Colonic mucosa (tissue), 4 donors: ENCODE measurements at places on chromosomes 5 and 9. TPM values are rescaled to one million over a fixed set of nuclear protein-coding genes. Genes with fewer than 3 reads are reported as not detected.

DNA sequence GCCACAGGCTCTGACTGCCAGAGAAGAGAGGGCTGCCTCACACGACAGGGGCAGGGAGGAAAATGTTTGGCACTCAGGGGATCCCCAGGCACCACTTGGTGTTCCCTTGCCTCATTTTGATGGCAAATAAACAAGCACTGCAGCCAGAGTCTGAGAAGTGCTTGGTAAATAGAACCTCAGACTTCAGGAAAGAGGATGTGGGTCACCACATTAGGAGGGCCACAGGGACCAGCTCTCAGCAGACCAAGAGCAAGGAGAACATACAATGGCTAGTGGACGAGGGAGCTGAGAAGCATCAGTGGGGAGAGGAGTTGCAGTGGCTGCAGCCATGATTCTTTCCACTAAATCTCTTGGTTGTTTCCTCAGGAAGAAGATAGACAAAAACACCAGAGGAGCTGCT lies 413.9 kb downstream of the GADD45G start:
- no peaks in the 10 kb centered on the region for H3K4me1 ChIP-seq
- no peak overlapping the region for H3K27ac ChIP-seq
- no peak overlapping the region for H3K4me3 ChIP-seq
- no peaks in the 10 kb centered on the region for H3K27me3 ChIP-seq

DNA sequence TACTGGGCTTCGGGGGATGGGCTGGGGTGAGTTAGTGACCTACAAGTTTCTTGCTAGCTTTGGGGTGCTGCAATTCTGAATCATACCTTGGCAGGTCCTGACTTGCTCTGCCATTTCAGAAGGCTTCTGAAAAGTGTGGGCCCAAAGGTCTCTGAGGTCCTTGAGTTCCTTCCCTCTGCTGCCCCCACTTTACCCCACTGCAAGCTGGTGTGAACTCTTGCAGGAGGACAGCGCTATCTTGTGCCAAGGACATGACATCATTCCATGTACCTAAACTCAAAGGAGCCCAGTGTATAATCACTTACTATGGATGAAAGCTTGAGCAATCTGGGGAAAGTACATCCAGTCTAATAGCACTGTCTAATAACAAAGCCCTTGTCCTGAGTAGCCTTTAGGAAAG lies 157.4 kb downstream of the RMI1 start:
- H3K4me3 ChIP-seq = no peak overlapping the region
- DNase-seq = no peak
- no peaks in the 10 kb centered on the region for H3K4me1 ChIP-seq
- H3K27ac ChIP-seq = no peak overlapping the region
- H3K27me3 ChIP-seq = no peaks in the 10 kb centered on the region
- no peaks in the 10 kb centered on the region for H3K36me3 ChIP-seq

DNA sequence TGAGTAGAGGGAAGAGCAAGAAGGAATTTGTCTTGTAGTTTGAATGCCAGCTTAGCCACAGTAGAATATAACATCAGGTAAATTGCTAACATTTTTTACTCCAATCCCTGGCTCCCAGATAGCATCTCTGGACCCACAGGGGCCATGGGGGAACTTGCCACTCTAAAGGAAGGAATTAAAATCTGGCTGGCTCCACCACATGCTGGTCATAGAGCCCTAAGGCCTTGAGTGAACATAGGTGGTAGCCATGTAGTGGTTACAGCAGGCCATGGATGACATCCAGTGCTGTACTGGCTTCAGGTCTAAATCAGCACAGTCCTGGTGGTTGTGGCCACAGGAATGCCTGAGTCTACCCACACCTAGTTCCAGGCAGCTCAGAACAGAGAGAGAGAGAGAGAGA lies 109.9 kb upstream of the RGMB start:
- no peaks in the 10 kb centered on the region for H3K4me1 ChIP-seq
- no peak overlapping the region for H3K4me3 ChIP-seq
- H3K36me3 ChIP-seq = no peaks in the 10 kb centered on the region
- H3K27ac ChIP-seq = no peak overlapping the region
- no peak for DNase-seq
- H3K27me3 ChIP-seq = no peaks in the 10 kb centered on the region

GRCh38 chr5:33491941-33492340 lies 51.2 kb downstream of the TARS1 start:
- no peaks in the 10 kb centered on the region for H3K27me3 ChIP-seq
- H3K27ac ChIP-seq = no peak overlapping the region
- no peaks in the 10 kb centered on the region for H3K36me3 ChIP-seq
- no peak overlapping the region for H3K4me3 ChIP-seq
- no peak for DNase-seq
- H3K4me1 ChIP-seq = no peaks in the 10 kb centered on the region

DNA sequence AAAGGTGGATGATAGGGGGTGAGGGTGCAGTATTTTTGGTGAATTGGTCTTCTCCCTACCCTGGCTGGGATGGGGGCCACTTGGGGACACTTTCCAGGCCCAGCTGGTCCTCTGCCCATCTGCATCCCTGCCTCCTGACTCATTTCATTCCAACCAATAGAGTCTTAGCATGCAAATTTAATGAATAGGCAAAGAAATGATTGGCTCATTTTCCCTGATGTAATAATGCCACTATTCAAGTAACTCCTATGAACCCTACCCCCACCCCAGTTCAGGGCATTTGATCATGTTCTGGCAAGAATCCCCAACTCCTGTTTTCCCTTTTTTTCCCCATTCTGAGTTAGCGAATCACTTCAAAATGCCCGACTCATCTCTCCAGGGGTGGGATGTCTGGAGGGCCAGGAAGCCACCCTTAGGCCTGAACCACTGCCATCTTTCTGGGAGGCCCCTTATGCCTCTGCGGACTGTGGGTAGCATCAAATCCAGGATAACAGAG lies 56.7 kb downstream of the PCDH1 start:
- H3K27ac ChIP-seq = no peak overlapping the region
- no peaks in the 10 kb centered on the region for H3K36me3 ChIP-seq
- no peaks in the 10 kb centered on the region for H3K4me1 ChIP-seq

DNA sequence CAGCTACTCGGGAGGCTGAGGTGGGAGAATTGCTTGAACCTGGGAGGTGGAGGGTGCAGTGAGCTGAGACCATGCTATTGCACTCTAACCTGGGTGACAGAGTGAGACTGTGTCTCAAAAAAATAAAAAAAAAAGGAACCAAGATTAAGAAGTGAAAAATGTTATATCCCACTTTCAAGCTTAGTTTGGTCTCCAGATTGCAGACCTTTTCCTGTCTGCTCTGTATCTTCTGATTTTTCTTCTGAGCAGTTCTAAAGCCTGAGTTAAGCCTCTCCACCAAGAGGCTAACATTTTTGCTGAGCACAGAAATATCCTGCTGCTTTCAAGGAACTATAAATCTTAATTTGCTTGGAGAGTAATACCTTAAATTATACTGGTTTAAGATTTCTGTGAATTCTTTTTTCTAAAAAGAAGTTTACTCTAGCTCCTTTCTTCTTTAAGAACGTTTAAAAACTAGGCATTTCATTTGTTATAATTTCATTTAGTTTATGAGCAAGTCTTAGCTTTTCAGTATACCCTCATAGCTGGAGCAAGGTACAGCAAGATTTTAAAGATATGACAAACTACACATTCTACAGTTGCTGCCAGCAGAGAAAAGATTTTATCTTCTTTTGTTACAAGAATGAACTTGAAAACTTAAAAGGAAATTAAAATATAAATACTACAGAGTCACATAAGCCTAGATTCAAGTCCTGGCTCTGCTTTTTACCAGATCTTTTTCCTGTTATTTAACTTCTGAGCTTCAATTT lies 55.0 kb downstream of the GARNL3 start:
- no peak overlapping the region for H3K27ac ChIP-seq
- no peaks in the 10 kb centered on the region for H3K4me1 ChIP-seq
- H3K27me3 ChIP-seq = no peaks in the 10 kb centered on the region
- no peak for DNase-seq

GRCh38 chr5:43569236-43569746 lies 12.4 kb upstream of the PAIP1 start:
- no peak overlapping the region for H3K4me3 ChIP-seq
- H3K27ac ChIP-seq = no peak overlapping the region
- no peaks in the 10 kb centered on the region for H3K4me1 ChIP-seq

GRCh38 chr9:89496645-89497256 lies 1.2 kb downstream of the SEMA4D start:
- no peaks in the 10 kb centered on the region for H3K27me3 ChIP-seq
- peak overlapping the region; percentile 70 for H3K4me3 ChIP-seq
- DNase-seq = no peak
- H3K27ac ChIP-seq = peak overlapping the region; percentile 60
- no peaks in the 10 kb centered on the region for H3K36me3 ChIP-seq
- H3K4me1 ChIP-seq = no peaks in the 10 kb centered on the region

- H3K4me3 ChIP-seq = no peak overlapping the region
- H3K27ac ChIP-seq = no peak overlapping the region
- DNase-seq = no peak
- H3K36me3 ChIP-seq = no peaks in the 10 kb centered on the region
- H3K27me3 ChIP-seq = no peaks in the 10 kb centered on the region
- H3K4me1 ChIP-seq = no peaks in the 10 kb centered on the region
Measured at GRCh38 chr5:139954462-139954861, 88.6 kb downstream of the NRG2 start.

DNA sequence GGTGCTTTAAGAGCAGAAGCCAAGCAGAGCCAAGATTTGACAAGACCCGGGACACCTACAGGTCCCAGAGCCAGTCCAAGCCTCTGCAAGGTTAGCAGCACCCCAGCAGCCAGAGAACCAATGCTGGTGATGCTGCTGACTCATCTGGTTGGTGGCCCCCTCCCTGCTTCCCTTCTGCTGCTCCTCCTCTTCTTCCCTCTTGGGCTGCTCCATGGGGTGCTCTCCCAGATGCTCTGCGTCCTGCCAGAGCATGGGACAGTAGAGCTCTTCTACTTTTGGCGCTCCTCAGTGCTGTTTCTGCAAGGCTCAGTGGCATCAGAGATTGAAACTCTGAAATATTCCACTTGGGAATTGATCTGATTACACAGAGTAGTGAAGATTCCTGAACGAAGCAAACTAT lies 76.1 kb upstream of the SAP30L start:
- no peak for DNase-seq
- no peaks in the 10 kb centered on the region for H3K4me1 ChIP-seq
- no peak overlapping the region for H3K27ac ChIP-seq
- H3K4me3 ChIP-seq = no peak overlapping the region
- H3K27me3 ChIP-seq = no peaks in the 10 kb centered on the region
- H3K36me3 ChIP-seq = no peaks in the 10 kb centered on the region

DNA sequence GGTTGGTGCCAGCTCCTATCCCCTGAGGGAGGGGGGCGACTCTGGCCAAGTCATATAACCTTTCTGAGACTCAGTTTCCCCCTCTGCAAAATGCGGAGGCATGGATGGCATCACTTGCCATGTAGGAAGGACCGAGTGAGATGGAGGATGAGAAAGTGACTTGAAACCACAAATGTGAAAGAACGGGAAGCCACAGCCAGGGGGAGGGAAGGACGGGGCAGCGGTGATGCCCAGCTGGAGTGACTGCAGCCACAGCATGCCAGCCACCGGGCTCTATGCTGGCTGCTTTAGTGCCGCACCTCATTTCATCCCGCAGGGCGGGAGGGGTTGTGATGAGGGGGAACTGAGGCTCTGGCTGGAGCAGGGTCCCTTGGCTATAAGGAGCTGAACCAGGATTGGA lies 74.5 kb downstream of the HMCN2 start:
- DNase-seq = no peak
- no peaks in the 10 kb centered on the region for H3K27me3 ChIP-seq
- no peaks in the 10 kb centered on the region for H3K36me3 ChIP-seq
- no peak overlapping the region for H3K4me3 ChIP-seq

DNA sequence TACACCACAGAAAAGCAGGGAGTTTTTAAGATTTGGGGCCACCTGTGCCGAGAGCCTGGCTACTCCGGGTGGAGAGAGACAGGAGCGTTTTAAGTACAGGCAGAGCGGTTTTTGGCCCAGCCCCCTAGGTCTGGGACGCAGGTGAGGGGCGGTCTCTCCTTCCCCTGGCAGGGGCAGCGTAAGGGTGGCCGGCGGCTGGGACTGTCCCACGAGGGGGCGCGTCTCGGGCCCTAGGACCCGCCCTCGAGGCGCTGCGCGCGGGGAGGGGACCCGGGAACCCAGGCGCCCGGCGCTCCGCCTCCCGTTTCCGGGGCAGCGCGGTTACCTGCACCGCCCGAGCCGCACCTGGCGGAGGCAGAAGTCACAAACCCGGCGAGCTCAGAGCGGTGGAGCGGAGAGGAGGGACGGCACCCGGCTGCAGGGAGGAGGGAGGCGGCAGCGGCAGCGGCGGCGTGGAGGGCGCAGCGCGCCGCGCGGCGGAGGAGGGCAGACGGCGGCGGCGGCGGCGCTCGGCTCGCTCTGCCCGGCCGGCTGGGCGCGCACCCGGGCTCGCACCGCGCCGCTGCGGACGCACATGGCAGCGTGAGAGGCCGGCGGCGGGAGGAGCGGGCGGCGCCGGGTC lies at the start of gene WWC1:
Gene WWC1 (plus strand): TSS at position 304 of the 622 bp plus-strand sequence. CDS start 508 bp downstream, outside the sequence.
- peak within 1 kb of the TSS; percentile 27 for H3K27ac ChIP-seq
- H3K27me3 ChIP-seq = no peaks in the 10 kb centered on the region
- H3K4me3 ChIP-seq = peak within 1 kb of the TSS; percentile 69
- H3K4me1 ChIP-seq = no peaks in the 10 kb centered on the region

- DNase-seq = no peak
- no peaks in the 10 kb centered on the region for H3K27me3 ChIP-seq
- no peak overlapping the region for H3K27ac ChIP-seq
- no peak overlapping the region for H3K4me3 ChIP-seq
Measured at GRCh38 chr9:68643901-68644809, 60.9 kb upstream of the PIP5K1B start.

- H3K4me1 ChIP-seq = no peaks in the 10 kb centered on the region
- no peak overlapping the region for H3K27ac ChIP-seq
- no peaks in the 10 kb centered on the region for H3K36me3 ChIP-seq
- DNase-seq = no peak
Measured at GRCh38 chr5:122429545-122430318, 117.7 kb downstream of the SNCAIP start.

GRCh38 chr5:39415201-39415600 lies 9.6 kb downstream of the DAB2 start:
- no peak overlapping the region for H3K27ac ChIP-seq
- no peaks in the 10 kb centered on the region for H3K4me1 ChIP-seq
- no peaks in the 10 kb centered on the region for H3K36me3 ChIP-seq
- no peak for DNase-seq
- no peaks in the 10 kb centered on the region for H3K27me3 ChIP-seq

GRCh38 chr5:93653716-93654115 lies 70.7 kb downstream of the NR2F1 start:
- no peak for DNase-seq

The SH3RF2 gene
- 58.2 TPM for total RNA-seq

The CDC14B gene
- 17.3 TPM for total RNA-seq

The SLC46A2 gene
- total RNA-seq = not detected

The ALDH1A1 gene
- total RNA-seq = 61.3 TPM

The F2R gene
- total RNA-seq = 8.1 TPM

The LECT2 gene
- total RNA-seq = not detected

The TMEFF1 gene
- total RNA-seq = not detected

The SAXO1 gene
- not detected for total RNA-seq

The PHYHD1 gene
- 1.8 TPM for total RNA-seq

The BAAT gene
- not detected for total RNA-seq

The NRARP gene
- total RNA-seq = 120 TPM
